ENCODE measurements at places on chromosomes 12 and 14.

DNA sequence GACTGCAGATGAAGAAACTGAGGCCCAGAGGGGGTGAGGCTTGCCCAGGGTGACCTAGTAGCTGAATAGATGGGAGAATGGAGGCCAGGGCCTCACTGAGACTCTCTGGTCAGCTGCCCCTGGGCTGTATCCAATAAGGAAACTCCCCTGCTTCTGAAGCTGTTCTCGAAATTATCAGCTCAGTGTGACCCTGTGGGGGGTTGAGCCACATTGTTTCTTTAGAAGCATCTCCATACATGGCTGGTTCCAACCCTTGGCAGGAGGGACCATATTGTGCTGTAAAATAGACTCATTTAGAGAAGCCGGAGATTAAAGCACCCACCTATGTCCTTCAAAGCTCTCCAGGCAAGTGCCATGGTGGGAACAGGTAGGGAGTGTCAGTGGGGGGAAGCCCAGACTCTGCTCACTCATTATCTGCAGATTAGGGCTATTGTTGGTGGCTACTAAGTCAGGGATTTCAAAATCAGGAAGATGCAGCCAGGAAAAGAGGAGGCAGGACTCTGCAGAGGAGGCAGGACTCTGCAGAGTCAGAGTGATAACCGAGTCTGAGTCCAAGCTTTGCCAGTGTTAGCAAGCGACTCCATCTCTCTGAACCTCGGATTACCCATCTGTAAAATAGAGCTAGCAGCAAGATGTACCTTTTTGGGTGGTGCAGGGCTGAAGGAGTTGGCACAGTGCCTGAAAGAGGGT lies 3.5 kb downstream of the SERPINA5 start:
- DNase-seq: no peak

DNA sequence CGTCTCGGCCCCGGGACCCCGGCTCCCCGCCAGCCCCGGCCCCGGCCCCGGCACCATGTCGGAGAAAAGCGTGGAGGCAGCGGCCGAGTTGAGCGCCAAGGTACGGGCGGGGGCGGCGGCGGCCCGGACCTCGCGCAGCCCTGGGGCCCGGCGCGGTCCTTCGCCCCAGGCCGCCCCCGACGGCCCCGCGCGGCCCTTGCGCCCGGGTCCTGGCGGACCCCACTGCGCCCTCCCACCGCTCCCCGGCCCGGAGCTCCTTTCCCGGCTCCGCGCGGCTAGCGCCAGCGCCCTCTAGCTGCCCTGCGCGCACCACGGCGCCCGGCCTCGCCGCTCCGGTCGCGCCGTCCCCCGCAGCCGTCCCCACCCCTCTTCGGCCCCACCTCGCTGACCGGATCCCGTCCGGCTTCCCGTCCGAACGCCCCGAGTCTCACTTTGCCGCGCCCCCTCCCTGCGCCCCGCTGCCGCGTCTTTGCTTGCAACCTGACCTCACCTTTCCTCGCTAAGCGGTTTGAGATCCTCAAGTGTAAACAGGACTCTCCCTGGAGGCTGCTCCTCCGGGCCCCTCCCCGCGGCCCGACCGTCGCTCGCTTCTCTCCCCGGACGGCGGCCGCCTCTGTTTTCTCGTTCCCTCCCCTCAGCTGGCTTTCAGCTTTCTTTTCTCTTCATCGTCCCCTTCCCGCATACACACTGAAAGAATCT lies 637 bp downstream of the PTMS start:
- DNase-seq: peak; percentile 81

DNA sequence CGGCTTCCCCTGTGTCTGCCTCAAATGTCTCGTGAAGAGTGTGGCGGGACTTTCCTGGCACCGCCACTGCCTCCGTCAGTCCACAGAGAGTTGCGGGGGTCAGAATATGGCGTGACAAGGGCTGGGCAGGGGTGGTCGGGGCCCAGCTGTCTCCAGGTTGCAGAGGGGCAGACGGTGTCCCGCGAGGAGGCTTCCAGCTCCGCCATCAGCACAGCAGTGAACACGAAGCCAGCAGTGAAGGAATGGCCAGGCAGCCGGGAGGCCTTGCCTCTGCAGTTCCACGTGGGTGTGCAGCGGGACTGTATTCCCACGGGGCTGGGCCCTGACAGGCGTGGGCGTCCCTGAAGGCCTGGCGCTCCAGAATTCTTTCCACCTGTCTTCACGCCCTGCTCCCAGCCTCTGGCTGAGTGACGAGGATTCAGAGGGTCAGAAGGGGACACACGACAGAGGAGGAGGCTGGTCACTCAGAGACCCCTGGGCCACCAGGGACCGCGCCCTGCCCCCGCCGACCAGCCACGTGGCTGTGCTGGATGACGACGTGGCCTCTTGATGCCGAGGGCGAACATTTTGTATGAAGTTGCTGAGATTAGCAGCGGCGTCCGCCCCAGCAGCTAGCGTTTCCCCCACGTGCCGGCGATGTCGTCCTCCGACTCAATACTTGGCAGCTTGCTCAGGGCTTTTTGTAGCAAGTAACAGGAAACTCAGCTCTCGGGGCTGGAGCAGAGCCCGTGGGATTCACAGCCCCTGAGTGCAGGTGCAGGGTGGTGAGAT lies 25.0 kb upstream of the GALNT9 start:
- no peak for DNase-seq

- DNase-seq: peak; percentile 11
Observed at GRCh38 chr12:98456576-98457573, 58.5 kb upstream of the TMPO start.

- DNase-seq: no peak
Observed at GRCh38 chr14:86761611-86762010, 1231.4 kb downstream of the GALC start.

DNA sequence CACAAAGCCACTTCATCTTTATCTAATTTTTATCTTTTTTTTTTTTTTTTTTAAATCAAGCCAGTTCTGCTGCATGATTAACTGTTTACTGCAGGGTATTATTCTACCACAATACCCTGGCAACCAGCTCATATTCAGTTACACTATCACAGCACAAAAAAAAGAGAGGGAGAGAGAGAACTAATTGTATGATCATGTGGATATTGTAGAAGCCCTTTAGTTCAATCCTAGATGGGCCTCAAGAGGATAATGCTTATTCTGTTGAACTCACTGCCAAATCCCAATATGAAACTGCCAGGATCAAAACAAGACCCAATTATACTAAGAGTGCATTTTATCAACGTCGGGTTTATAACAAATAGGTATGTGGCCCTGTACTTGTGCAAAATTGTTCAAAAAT lies 51.5 kb downstream of the MED13L start:
- DNase-seq: no peak

DNA sequence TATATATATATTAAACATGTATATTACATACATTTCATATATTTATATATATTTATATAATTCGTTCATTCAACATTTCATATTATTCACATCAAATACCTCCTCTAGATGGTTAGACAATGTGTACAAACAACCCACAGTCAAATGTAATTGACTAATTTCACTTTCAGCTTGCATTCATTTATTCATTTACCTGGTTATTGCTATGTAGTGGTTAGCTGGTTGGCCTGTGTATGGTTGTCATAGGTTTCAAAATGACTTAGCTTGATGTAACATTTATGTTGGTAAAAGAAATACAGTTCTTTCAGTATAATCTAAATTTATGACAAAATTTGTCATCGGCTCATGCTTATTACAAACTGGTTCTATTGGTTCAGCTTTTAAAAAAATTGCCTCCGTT lies 389 bp downstream of the OR4K13 start:
- no peak for DNase-seq

GRCh38 chr12:65596514-65597091 lies 227.7 kb upstream of the HMGA2 start:
- DNase-seq: no peak

GRCh38 chr14:68840454-68840853 lies 47.6 kb upstream of the ZFP36L1 start:
- DNase-seq: no peak

DNA sequence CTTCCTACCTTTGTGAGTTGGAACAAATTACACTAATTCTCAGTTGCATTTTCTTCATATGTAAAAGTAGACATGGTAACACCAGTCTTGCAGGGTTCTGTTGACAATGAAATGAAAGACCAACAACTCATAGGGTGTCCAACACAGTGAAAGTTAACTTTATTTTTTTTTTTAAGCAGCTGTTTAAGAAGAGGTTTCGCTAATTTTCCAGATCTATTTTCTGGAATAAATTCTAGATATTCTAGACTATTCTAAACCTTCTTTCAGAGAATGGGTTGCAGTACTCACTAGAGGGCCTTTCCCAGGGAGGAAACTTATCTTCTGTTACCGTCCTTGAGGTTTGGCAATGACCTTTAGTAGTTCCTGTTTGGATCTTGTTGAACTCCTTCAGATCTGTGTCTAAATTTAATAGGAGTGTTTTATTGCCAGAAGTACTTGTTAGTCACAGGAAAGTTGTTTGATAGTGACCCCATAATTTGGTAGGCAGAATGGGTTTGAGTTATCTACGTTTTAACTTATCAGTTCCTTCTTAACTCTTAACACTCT lies 2.8 kb upstream of the ART4 start:
- DNase-seq: no peak

- no peak for DNase-seq
Observed at GRCh38 chr14:34872822-34873588, 2.2 kb downstream of the BAZ1A start.

DNA sequence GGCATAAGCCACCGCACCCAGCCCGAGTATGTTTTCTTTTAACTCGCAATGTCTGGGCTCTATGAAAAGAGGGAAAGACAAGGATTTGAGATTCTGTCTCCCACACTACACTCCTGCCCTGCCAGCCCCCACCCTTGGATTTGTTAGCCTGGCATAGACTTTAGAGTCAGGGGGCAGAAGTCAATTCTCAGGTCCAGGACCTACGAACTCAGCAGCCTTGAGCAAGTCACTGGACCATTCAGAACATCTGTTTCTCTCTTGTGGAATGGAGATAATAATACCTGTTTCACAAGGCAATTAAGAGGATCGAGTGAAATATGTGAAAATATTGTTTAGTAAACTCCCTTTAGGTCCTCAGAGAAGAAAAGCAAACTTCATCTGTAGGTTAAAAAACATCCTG lies 66.1 kb upstream of the FUT8 start:
- DNase-seq: no peak

- peak; percentile 72 for DNase-seq
Observed at GRCh38 chr12:108618079-108618952, 15.4 kb downstream of the SELPLG start.

DNA sequence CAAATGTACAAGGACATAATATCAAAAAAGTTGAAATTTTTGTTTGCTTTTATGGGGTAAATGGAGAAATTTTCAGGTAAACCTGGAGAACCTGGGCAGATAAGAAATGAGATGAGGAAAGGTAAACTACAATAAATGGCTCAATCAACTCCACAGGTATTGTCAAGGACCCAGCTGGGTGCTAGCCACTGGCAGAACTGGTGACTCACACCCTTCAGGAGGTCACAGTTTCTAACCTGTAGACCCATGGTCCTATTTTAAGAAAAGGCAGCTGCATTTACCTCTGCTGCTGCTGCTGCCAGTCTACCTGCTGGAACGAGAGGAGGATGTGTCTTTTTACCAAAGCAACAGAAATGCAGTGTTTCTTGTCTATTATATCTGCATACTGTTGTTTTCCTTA lies 226.6 kb downstream of the ALG10B start:
- no peak for DNase-seq

GRCh38 chr12:117502233-117502632 lies 140.8 kb upstream of the NOS1 start:
- DNase-seq: no peak

GRCh38 chr12:92105676-92106075 lies 40.0 kb downstream of the BTG1 start:
- no peak for DNase-seq

Measured in SW480 (cell line).